Neuronal stem cell (in vitro differentiated cells): ENCODE measurements at places on chromosomes 11 and 22.

- no peak for DNase-seq
- no peak overlapping the region for H3K27ac ChIP-seq
- H3K4me3 ChIP-seq, result no peak overlapping the region
- peaks cover 64% of the 10 kb centered on the region for H3K36me3 ChIP-seq
- peaks cover 24% of the 10 kb centered on the region for H3K4me1 ChIP-seq
Observed at GRCh38 chr22:42906605-42907348, 49.7 kb upstream of the ARFGAP3 start.

- DNase-seq, result no peak
- peaks cover 85% of the 10 kb centered on the region for H3K36me3 ChIP-seq
- H3K4me3 ChIP-seq, result no peak overlapping the region
- H3K4me1 ChIP-seq, result peaks cover 3% of the 10 kb centered on the region
- no peaks in the 10 kb centered on the region for H3K27me3 ChIP-seq
Observed at GRCh38 chr11:12906501-12906900, 102.6 kb upstream of the RASSF10 start.

- H3K27me3 ChIP-seq, result no peaks in the 10 kb centered on the region
- no peak overlapping the region for H3K27ac ChIP-seq
- no peaks in the 10 kb centered on the region for H3K36me3 ChIP-seq
- no peak for DNase-seq
- H3K4me1 ChIP-seq, result peaks cover 15% of the 10 kb centered on the region
Observed at GRCh38 chr11:108906329-108906728, 241.5 kb downstream of the DDX10 start.

- H3K27me3 ChIP-seq, result no peaks in the 10 kb centered on the region
- no peaks in the 10 kb centered on the region for H3K4me1 ChIP-seq
- H3K27ac ChIP-seq, result no peak overlapping the region
- DNase-seq, result no peak
- H3K36me3 ChIP-seq, result no peaks in the 10 kb centered on the region
- no peak overlapping the region for H3K4me3 ChIP-seq
Observed at GRCh38 chr11:100359281-100359680, 327.8 kb upstream of the ARHGAP42 start.

DNA sequence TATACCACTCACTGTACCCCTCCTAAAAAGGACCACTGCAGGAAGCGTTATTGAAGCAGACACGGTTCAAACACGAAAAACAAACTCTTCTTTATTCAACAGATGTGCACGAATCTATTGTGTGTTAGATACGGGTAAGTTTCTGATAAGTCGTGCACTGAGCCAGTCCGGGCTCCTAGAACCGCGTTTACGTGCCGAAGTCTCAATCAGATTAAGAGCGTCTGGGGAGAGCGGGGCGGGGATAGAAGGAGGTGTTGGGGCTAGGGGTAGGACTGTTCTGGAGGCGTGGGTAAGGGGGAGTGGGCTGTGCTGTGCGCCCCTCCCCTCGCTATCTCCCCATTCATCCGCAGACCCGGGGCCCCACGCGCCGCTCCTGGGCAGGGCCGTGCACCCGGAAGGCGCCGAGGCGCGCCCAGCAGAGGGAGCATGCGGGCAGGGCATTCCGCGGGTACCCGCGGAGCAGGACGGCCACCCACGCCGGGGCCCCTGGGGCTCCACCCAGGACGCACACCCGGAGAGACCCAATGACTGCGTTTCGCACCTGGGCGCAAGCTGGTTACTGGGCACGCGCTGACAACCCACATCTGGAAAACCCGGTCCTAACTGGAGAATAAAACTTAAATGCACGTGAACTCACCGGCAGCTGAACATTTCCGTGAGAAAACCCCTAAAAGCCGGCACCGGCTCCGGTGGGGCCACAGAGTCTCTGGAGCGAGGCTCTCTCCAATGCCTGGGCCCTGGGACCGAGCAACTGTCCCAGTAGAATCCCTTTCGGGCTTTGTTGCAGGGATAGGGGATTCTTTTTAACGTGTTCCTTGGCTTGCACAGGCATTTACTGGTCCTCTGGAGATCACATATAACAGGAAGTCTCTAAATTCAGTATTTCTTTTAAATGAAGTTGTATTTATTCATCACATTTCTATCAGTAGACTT is 40.6 kb downstream of the WEE1 start:
- peak overlapping the region; percentile 55 for H3K4me3 ChIP-seq
- no peaks in the 10 kb centered on the region for H3K27me3 ChIP-seq
- DNase-seq, result peak; percentile 73
- H3K27ac ChIP-seq, result peak overlapping the region; percentile 67
- H3K36me3 ChIP-seq, result no peaks in the 10 kb centered on the region
